ENCODE measurements at places on chromosomes 7 and 10.

DNA sequence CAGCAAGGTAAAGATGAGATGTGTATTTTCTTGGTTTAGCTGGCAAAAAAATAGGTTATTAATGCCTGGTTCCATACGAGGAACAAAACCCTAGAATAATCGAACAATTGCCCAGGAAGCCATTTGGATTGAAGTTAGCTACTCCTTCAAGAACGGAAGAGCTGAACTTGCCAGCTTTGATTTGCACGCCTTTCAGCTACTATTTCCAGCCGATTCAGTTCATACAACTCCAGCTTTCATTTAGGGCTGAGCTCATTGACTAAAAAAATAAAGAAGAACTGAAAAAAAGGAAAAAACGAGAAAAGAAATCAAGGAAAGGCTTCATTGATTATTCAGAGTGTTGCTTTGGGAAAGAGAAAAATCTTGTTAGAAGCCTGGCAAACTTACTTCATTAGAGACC, 60.4 kb downstream of the PTN start:
- no peak for DNase-seq

DNA sequence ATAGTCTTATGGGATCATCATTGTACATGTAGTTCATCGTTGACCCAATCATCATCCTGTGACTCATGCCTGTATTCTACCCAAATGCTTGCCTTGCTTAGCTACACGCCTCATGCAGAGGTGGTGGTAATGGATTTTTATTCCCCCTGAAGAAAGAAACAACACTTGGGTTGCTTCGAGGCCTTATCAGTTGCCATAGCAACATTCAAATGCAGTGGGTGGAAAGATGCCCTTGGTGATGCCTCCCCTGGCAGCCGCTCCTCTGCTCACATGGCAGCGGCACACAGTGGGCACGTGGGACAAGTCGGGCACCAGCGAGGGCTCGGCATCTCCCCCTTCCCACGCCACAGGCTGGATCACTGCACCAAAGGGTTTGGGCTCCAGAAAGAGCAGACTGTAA, 54.0 kb upstream of the NMT2 start:
- no peak for DNase-seq

- no peak for DNase-seq
Observed at GRCh38 chr10:6780008-6780677, 200.1 kb upstream of the PRKCQ start.

DNA sequence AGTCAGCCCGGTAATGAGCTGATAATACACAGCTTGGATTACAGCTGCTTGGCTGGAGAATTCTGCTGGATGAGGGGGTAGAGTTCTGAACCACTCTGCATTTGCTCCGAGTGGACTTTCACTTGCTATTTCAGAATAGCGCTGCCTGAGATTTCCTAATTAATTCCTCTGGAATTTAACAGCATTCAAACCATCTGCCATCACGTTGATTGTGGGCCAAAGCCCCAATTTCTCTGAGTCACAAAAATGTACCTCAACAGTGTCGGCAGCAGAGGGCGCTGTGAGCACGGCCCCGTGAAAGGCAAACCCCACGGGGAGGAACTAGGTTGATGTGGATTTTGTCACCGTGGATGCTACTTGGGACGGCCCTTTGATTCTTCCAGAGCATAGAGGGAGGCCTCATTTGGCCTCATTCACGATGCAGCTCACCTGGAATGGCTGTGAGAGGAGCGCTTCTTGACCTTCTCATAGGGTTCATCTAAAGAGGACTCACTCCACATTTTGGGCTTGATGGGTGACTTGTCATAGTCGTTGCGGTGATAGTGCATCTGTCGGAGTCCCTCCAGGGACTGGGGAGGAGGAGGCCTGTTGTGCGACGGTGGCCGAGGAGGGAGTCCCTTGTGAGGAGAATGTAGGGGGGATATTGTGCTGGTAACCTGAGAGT, 73.3 kb downstream of the PRPF18 start:
- DNase-seq, result peak; percentile 63

- no peak for DNase-seq
Observed at GRCh38 chr10:103232772-103233488, 12.8 kb upstream of the RPEL1 start.

GRCh38 chr10:103578782-103579382, 85.4 kb downstream of the NEURL1 start:
- no peak for DNase-seq

- no peak for DNase-seq
Observed at GRCh38 chr10:80290474-80291220, 1.2 kb upstream of the MAT1A start.

DNA sequence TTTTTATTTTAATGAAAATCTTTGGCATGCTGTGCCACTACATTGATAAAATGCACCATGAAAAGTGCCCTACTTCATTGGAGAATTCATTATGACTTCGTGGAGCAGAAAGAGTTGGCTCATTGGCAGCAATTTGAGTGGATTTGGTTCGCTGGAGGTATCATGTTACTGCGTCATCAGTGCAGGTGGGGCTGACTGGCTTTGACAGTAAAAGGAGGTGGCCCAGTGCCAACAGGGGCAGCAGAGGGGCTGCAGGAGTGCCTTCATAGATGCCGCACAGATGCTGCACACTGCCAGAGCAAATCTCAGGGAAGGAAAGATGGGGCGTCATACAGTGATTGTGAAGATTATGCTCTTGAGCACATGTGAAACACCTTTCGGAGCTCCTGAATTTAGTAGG, 22.2 kb downstream of the FZD1 start:
- DNase-seq, result no peak

GRCh38 chr10:85858776-85859515, 507.6 kb downstream of the GRID1 start:
- DNase-seq, result no peak

GRCh38 chr10:79166312-79166721, 97.6 kb downstream of the ZMIZ1 start:
- no peak for DNase-seq

DNA sequence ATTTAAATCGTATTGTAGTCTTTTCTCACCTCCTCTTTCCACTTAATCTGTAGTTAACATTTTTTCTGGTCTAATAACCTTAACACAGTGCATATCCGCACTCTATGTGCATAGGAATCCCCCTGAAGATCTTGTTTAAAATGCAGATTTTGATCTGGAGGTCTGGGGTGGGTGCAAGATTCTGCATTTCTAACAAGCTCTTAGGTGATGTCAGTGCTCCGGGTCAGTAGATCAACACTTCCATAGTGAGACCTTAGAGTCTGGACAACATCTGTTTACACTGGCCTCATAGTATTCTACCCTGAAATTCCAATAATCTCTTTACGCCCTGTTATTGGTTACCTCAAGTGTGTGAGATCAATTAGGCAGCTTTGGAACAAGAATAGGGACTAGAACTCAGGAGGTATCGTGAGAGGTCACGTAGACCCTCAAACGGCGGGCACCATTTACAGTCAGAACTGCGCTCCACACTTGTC, 434 bp upstream of the PLEKHA8 start:
- no peak for DNase-seq

GRCh38 chr10:90817128-90817889, 40.5 kb downstream of the HTR7 start:
- DNase-seq, result no peak

- DNase-seq, result no peak
Observed at GRCh38 chr10:14782691-14783363, 8.1 kb upstream of the FAM107B start.

DNA sequence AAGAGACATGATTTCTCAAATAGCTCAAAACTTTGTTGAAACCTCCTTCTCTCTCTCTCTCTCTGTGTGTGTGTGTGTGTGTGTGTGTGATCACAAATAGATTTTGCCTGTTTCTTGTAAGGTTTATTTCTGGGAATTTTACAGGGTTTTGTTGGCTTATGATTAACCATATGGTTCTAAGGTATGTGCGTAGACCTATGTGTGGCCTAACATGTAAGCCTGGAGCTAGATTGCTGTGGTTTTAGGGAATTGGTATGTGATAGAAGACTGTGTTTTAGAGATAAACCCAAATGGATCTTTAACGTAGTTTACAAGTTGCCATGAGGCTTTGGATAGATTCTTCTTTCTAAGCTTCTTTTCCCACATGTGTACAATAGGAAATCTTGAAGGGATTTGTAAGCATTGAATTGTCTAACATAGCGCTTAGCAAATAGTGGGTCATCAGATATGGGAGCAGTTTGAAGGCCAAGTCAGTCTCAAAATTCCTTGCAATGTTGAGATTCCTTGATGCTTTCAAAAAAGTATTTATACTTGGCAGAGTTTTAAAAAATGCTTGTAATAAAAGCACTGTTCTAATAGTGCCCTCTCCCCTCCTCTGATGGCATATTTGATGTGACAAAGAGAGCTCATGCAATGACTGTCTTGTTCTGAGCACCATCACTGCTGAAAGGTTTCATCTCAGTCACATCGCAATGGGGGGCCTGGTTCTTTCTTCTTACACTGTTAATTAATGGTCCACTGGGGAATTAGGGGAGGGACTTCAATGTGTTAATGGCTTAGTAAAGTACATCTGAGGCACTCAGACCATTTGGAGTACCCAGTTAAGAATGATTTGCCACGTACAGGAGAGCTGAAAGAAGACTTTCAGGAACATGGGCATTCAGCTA, 118.2 kb downstream of the SNX10 start:
- no peak for DNase-seq

DNA sequence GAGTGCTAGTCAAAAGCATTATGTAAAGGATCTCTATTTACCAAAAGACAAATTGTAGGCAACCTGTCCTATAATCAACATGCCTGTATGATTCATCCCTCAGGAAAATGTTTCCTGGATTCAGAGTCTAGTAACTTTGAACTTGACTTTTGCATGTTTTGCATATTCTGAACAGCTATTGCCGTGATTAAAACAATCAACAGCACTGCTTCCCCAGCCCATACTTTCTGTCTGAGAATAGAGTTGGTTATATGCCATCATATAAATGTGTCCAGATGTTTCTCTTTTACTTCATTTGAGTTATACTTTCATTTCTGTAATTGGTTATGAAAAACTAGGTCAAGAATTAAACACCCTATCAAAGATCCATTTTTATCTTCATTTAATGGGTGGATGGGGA, 83.5 kb downstream of the ZMYND11 start:
- DNase-seq, result no peak

GRCh38 chr7:134922720-134923704, 63.3 kb upstream of the AGBL3 start:
- no peak for DNase-seq

DNA sequence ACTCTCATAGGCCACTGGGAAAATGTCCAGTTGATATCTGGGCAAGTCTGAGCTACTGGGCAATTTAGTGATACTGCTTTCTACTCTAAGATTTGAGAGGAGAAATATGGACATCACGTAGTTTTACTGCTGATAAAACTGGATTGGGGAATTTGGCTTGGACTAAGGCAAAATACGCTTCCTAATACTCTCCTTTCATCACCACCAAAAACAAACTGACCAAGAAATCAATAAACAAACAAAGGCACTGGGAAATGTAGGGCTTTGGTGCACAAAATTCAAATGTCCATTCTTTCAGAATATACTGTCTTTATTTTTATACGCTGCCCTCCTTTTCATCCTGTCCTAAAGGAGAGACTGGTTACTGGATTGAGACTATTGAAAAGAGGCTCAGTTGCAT, 145.1 kb upstream of the SP8 start:
- DNase-seq, result no peak

DNA sequence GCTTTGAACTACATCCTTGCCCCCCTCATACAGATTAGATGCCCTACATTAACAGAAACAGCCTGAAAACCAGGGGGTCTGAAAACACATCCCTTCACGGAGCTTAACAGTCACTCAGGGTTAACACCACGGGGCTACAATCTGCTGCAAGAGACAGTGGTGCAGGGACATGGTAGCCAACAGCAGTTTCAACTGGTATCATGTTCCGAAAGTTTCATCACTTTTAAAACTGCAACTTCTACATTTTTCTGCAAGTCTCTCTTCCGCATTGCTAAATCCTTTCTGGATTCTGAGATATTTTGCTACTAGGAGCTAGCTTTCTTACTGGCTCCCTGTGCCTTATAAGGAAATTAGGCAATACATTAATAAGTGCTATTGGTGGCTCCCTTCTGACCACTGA, 92.6 kb downstream of the JAZF1 start:
- DNase-seq, result no peak

GRCh38 chr7:153188630-153189029, 429.1 kb downstream of the ACTR3B start:
- no peak for DNase-seq

DNA sequence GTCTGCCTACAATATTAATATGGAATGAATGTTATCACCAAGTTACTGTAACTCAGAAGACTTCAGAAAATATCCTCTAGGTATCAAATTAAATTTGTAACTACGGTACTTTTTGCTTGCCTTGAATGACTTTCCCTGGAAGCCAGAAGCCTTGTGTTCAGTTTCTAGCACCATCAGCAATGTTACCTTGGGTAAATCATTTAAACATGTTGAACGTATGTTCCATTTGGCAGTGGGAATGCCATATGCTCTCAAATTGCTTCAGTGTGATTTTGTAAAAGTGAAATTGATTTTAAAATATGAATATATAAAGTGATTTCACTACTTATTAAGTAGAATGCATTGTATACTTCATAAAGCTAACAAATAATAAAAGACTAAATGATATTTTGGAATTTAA, 11.2 kb downstream of the RPA3 start:
- no peak for DNase-seq

GRCh38 chr10:16242859-16243613, 193.8 kb upstream of the PTER start:
- no peak for DNase-seq

GRCh38 chr10:12902135-12902572, 99.4 kb downstream of the CCDC3 start:
- DNase-seq, result peak; percentile 18

- no peak for DNase-seq
Observed at GRCh38 chr10:34567659-34568253, 247.3 kb downstream of the PARD3 start.

DNA sequence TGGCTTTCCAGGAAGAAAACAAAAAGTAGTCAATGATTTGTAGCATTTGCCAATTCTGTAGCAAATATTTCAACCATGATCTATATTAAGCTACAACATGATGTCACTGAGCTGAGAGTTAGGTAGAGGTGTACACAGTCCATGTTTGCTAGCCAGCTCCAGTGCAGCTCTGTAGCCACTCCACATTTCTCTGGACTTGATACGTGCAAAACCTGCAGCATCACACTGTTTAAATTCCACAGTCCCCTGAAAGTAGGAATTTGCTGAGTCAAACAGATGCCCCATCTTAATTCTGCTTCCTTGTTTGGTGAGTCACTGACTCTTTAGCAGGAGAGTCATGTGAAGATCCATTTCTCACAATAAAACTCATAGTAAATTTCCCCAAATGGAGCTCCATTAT, 89.8 kb upstream of the LRRTM3 start:
- DNase-seq, result no peak

- no peak for DNase-seq
Observed at GRCh38 chr10:104293011-104293410, 24.0 kb downstream of the GSTO2 start.

DNA sequence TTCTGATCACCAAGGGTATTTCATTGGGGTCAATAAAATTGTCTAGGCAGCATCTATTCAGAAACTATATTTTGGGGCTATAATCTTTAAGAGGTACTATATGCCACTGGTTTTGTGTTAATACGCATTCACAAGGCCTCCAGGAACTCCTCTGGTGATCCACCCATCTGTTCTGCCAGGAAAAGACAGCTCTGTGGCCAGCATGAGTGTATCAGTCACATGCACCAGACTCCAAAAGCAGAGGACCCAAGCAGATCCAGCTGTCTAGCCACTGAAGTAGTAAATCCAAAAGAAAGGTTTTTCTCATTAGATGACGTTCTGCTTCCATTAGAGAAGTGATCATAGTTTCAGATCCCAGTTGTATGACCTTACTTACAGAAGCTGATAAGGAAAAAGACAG, 199.6 kb upstream of the CELF2 start:
- no peak for DNase-seq

GRCh38 chr10:77496941-77497420, 140.6 kb downstream of the KCNMA1 start:
- no peak for DNase-seq

All from activated B cell treated with CpG ODN at 0.5 μM for 24 hours (primary cell).